ENCODE measurements at places on chromosomes 13 and 19.
A peak's percentile ranks its signal among the peaks of the same experiment; 100 is the strongest.

DNA sequence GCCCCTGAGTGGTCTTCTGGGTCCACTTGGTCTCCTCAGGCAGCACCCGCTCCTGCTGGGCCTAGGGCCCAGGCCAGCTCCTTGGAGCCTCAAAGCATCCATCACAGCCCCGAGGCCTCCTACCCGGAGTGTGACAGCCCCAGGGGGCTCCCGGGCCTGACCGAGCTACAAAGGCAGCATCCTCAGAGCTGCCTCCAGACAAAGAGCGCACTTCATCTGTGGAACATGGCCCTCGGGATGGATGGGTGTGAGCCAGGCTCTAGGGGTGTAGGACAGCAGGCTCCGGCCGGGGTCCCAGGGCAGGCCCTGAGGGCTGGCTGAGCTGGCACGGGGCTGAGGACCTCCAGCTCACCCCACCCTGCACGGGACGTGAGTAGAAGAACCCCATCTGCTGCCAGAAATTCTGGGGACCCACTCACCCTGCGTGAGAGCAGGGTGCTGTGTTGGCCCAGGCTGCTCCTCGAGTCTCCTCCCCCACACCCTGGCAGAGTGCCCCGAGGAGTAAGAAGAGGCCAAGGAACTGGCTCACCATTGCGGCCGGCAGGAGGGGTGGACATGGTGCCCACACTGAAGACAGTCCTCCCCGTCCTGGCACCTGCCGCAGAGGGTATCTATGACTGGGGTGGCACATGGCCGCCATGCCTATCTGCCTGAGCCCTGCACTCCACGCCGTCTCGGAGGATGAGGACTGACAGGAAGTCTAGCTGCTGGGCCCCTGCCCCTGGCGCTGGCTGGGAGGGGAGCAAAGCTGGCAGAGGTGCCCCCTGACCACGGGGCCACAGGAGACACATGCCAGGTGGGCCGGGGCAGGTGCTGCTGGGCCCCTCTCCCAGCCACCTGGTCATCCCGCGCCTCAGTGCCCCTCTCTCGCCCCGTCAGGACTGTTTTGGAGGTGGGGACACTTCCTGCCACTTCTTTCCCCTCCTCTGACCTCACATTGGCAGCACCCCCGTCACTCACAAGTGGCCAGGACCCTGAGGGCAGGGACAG lies 22.3 kb downstream of the CEBPG start:
- peak; percentile 59 for DNase-seq

DNA sequence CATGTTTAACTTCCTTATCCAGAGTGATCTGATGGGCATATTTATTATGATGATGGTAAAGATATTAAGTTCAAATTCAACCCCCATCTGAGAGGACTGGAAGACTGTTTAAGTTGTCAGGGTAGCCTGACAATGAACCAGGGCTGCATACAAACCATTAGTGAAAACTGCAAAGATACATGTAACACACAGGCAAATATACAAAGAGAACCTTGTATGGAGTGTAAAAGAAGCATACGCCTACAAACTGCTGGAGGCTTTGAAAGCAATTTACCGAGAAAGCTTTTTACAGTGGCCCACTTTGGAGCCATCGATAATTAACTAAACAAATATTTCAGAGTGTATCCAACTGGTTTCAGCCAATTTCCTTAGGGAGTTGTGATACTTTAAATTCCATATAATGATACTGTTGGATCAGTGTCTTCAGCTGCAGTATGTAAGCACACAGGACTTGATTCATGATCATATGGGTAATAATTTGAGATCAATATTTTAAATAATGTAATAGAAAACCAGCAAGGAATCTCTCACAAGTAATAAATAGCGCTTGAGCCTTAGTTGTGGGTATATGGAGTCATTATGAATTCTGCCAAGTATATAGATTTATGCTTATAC lies 231.5 kb upstream of the SPRY2 start:
- DNase-seq: no peak

DNA sequence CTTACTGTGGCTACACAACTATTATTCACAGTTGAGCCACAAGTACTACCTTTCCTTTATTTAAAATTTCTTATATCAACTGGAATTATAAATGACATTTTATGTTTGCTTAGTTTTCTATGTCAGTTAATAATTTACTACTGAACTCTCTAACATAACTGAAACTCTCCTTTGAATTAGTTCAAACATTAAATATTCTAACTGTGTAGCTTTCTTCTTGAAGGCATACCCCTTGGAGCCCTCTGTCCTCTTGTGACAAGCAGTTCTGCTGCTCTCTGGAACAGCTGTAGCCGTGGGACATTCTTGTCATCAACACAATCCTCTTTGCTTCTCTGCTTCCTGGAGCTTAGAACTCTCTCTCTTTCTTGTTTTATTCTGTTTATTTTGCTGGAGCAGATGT lies 244.8 kb downstream of the NHLRC3 start:
- DNase-seq: no peak

DNA sequence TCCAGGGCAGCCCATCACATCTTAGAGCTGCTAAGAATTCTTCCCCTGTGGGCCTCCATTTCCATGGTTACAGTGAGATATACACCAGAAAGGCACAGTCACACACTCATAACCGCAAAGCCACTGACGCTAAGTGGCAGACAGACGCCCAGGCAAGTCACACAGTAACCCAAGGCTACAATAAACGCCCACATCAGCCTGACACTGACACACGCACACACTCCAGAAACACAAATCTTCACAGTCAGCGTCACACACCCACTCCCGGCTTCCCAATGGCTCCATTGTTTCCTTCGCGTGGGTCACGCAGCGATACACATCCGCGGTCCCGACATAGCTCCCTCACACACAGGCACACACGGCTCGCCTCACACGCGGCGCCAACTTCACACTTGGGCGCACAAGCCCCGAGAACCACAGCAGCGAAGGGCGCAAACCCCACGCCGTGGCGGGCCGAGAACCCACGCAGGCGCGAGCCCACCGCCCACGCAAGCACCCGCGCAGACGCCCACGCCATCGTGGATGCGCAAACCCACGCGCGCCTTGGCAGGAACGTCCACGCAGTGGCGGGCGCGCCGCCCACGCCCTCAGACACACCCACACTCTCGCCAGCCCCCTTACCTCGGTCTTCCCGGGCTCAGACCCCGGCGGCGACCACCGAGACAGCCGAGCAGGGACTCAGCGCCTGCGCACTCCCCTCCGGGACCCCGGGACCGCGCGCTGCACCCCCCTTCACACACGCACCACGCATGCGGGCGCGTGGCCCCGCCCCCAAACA lies at the start of gene ZNF667:
ZNF667 (minus strand) TSS at position 695 of the 778 bp plus-strand sequence. CDS start 14,975 bp downstream, outside the sequence.
- peak; percentile 18 for DNase-seq

DNA sequence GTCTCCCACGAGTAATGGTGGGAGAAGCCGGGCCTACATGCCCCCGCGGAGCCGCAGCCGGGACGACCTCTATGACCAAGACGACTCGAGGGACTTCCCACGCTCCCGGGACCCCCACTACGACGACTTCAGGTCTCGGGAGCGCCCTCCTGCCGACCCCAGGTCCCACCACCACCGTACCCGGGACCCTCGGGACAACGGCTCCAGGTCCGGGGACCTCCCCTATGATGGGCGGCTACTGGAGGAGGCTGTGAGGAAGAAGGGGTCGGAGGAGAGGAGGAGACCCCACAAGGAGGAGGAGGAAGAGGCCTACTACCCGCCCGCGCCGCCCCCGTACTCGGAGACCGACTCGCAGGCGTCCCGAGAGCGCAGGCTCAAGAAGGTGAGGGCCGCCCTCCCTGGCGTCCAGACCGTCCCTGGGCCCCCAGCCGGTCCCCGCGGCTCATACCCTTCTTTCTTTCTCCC lies 1.4 kb upstream of the USF2 start:
- DNase-seq: peak; percentile 66

- no peak for DNase-seq
Measured at GRCh38 chr19:14127176-14127575, 9.2 kb downstream of the ASF1B start.

- no peak for DNase-seq
Measured at GRCh38 chr13:59409634-59410200, 754.0 kb downstream of the DIAPH3 start.

DNA sequence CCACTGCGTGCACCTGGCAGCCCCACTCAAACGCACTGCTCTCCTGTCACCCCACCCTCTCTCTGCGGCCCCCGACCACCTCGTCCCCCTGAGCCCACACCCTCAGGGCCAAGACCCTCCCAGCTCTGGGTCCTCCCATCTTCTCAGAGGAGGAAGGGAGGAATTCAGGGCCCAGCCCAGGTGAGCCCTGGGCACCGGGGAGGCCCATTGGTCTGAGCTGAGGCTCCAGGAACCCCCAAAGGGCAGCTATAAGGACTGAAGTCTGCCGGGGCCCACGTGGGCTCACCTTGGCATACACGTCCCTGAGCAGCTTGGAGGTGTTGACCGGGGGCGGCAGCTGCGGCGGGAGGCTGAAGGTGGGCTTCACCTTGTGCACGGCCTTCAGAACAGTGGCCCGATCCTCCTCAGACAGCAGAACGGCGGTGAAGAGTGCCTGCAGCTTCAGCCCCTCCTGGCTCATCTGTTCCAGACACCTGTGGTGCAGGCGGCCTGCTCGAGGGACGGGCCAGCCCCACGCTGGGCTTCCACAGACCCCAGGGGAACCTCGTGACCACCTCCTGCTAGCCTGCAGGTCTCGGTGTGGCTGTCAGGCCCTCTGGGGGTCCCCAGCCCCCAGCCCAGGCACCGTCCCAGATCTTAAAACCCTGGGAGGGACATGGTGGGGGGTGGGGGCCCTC lies 8.8 kb downstream of the POLRMT start:
- DNase-seq: no peak
